ENCODE measurements at places on chromosomes 1 and 21.

GRCh38 chr1:229478852-229479251 is 29.3 kb downstream of the NUP133 start:
- DNase-seq, result no peak

DNA sequence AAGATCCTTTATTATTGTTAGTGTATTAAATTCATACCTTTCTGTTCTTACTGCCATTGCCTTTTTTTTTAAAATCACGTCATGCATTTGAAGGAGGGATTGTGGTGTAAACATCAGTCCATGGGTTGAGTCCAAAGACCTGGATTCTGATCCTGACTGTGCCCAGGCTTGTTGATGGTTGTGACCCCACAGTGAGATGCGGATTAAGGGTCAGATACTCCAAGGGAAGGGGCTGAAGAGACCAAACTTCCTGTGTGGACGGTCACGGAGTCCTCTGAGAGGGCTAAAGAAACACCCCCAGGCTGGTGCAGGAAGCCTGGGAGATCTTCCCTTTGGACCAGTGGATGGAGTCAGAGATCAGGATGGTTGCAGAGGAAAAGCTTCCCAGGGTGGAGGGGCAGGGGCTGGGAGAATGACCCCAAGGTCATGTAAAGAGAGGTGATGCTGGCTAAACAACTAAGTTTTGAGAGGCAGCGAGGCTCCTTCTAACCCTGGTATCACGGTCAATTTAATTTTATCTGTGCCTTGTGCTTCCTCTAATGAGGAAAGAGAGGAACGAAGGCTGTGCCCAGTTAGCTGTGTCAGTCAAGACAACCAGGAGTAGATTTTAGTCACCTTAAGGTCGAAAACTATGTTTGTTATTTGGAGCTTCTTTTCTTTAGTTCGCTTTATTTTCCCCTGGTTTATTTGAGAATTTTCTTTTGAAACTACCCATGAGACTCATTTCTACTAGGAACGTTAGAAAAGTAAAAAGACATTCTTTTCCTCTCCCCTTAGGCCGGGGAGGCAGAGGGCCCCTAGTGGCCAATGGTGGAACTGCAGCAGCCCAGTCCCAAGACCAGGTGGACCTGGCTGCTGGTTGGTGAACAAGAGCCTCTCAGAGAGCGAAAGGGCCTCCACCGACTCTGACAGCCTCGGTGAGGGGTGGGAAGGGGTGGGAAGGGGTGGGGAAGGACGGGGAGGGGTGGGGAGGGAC is 8.7 kb upstream of the GPR161 start:
- DNase-seq, result peak; percentile 70

GRCh38 chr1:150273311-150273710 is 721 bp downstream of the C1orf54 start:
- DNase-seq, result no peak

DNA sequence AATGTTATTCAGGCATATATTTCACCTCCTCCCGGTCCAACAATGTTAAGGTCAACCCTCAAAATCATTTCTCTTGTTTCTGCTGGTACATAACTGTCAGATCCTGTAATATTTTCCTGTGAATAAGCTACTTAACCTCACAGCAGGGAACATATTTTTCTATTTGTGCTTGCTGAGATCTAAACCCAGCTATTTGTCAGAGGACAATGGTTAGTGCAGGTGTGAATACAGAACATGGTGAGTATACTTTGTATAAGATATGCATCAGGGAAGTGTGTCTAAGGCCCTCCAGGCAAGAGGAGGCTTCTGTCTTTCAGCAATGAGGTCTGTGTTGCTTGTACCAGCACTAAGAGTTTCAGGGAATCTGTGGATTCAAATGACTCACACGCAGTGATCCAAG is 970.6 kb downstream of the NCAM2 start:
- no peak for DNase-seq

- no peak for DNase-seq
Observed at GRCh38 chr1:219514728-219515127, 98.2 kb downstream of the ZC3H11B start.

DNA sequence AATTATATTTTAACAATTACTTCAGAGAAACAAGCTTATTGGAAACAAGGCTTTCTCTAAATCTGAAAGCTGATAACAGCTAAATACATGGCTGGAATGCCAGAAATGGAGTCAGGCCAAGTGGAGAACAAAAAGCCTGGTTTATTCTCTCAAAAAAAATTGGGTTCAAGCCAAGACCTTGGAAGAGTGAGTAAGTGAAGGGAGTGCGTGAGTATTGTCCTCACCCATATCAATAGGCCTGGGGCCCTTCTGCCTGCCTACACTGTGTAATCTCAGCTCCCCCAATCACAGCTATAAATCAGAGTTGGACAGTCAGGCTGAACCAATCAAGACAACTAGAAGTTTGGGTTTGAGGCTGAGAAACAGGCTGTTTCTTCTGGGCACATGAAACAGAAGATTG is 7.4 kb downstream of the KYAT3 start:
- DNase-seq, result no peak

- no peak for DNase-seq
Observed at GRCh38 chr1:41153750-41154274, 88.3 kb downstream of the SCMH1 start.

- no peak for DNase-seq
Observed at GRCh38 chr1:147808025-147808424, 47.6 kb upstream of the GJA5 start.

DNA sequence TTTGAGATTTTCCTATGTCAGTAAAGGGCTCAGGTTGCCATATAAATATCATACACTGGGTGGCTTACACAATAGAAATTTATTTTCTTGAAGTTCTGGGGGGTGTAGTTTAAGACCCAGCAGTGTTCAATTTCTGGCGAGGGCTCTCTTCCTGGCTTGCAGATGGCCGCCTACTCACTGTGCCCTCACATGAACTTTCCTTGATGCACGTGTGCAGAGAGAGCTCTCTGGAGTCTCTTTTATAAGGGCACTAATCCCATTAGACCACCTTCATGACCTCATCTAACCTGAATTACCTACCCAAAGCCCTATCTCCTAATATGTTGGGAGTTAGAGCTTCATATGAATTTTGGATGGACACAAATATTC is 21.1 kb downstream of the TMEM51 start:
- no peak for DNase-seq

GRCh38 chr1:7695497-7696117 is 75.5 kb upstream of the VAMP3 start:
- DNase-seq, result no peak

GRCh38 chr1:9654051-9654833 is 2.7 kb downstream of the PIK3CD start:
- DNase-seq, result no peak

DNA sequence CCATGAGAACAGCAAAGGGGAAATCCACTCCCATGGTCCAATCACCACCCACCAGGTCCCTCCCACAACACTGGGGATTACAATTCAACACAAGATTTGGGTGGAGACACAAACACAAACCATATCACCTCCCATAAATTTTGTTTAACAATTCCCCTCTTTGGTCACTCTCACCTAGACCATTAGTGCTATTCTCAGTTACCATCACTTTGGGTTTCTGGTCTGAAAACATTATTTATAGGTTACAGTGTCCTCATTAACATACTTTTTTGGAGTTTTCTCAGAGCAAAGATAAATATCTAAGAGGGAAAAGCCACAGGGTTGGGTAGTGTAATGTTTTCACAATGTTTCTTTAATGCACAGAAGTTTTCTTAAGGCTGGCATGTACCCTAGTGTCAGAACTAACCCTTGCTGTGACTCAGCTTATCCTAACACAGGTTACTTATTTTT is 47.7 kb upstream of the DNAH14 start:
- no peak for DNase-seq

- DNase-seq, result no peak
Observed at GRCh38 chr1:2583331-2583791, 3.2 kb upstream of the PRXL2B start.

DNA sequence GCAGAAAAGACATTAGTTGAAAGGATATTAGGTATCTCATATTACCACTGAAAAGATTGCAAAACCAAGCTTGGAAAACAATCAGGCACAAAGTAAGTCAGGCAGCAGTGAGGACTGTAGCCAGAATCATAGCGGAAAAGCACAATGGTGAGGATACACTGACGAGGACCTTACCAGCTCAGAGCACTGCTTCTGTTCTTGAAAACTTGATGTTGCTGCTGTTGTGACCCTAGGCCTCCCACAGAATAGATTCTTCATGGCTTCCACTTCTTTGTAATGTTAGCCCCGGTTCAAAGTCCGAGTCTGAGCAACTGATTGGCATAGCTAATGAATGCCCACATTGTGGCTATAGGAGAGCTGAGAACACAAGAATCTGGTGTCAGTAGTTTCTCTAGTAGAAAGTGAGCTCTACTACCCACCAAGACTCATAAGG is 45.2 kb upstream of the LRRC8C start:
- no peak for DNase-seq

DNA sequence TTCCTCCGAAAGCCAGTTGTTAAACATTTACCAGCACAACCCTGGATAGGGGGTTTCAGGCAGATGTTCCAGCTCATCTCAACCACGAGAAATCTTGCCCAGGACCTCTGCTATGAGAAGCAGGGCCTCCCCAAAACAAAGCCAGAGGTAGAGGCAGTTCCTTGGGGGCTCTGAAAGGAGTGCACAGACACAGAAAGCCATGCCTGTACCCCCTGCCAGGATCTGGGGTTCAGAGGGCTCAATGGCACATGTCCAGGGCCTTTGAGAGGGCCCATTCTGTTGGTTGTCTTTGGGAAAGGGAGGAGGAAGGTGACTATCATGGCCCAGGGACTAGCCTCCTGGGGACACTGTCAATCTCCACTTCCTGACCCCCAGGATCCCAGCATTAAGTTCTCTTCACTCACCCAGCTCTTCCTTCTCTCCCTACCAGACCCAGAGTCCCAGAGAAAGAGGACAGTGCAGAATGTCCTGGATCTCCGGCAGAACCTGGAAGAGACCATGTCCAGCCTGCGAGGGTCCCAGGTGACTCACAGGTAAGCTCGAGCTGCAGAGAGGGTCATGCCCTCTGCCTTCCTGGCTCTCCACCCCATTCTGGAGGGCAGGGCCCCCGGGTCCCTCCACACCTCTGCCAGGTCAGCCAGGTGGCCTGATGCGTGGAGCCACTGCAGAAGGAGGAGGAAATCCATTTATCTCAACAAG is 116.4 kb upstream of the IPO9 start:
- DNase-seq, result no peak

GRCh38 chr1:226987623-226988333 is 47.7 kb downstream of the COQ8A start:
- no peak for DNase-seq

DNA sequence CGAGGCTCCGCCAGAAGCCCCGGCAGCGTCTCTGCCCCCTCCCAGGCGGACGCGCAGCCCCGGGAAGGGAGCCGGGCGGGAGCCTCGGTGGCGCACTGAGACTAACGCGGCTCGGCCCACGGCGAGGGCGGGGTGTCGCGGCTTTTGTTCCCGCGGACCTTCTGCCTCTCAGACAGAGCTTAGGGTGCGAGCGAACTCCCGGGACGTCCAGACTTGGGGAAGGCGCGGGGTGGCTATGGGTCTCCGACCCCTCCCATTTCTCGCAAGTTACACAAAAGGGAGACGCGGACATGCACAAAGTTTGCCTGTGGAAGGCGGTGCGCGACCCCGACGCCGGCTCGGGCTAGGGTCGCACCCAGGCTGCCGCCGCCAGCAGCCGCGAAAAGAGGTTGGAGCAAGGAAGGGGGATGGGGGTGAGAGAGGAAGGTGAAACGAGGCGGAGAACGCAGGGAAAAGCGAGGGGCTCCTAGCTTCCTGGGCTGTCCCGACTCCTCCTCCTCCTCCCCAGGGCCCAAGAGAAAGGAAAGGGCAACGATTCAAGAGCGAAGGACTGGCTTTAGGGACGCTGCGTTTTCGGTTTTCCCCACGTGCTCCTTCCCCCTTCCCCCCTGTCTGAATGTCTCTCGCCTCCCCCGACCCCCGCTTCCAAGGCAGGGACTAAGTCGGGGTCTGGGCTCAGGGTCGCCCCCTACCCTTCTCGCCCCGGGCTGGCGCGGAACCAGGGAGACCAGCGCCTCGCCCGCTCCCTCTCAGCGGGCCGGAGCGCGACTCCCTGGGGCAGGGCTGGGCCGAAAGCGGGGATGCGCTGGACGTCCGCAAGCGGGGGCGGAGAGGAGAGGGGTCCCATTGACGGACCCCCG is 729 bp downstream of the APP start:
- peak; percentile 16 for DNase-seq

- no peak for DNase-seq
Observed at GRCh38 chr1:166988974-166989515, at the start of gene MAEL. TSS of gene MAEL (plus strand) at chr1:166989280. CDS start at chr1:166989353, 73 bp downstream.

DNA sequence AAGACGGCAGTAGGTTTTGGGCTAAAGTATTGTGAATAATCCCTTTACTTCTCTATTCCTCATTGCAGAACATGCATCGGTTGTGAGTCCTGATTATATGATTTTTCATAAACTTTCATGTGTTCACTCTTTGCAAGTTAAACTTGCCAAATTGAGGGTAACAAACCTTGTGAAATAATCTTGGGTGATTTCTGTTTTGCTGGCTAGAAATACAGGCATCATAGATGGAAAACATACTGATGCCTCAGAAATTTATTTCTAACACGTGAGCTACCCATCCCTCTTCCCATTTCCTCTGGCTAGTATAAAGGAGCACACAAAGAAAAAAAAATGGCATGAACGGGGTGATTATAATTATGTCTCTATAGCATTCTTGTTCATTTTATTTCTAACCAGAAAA is 39.6 kb downstream of the RGS5 start:
- no peak for DNase-seq

DNA sequence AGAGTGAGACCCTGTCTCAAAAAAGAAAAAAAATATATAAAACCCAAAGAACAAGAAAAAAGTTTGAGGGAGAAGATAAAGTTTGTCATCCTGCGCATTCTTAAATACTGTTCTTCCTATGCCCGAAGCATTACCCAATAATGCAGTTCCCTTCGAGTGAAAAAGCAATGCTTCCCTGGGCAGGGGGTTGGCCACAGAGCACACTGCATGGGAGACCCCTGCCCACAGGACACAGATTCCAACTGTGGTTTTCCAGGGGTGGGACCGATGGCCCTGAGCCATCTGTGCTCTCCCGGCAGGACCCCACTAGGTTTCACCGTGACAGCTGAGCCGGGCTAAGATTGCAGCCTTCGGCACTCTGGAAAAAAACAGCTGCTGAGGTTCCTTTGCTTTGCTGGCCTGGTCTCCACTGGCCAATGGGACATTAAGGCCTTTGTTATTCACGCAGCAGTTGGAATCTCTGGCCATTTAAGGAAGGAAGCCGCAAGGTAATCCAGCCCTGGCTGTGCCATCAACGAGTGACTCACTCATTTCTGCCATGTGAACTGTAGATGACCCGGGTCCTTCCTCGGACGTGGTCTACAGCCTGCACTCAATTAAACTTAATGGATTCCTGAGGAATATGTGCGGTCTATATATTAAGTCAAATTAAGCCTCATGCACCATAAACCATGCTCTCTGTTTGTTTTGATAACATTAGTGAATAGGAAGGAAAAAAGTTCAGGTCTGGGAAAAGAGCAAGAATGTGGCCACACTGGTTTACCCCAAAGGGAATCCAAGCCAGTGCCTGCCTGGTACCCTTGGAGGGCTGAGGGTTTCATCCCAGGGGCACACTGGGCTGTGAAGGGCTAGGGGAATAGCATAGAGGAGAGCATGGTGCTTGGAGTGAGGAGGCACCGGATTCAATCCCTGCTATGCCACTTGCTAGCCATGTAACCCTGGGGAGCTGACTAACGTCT is 163.2 kb downstream of the ZBTB18 start:
- no peak for DNase-seq

- DNase-seq, result no peak
Observed at GRCh38 chr1:193762236-193762635, 575.8 kb upstream of the B3GALT2 start.

- DNase-seq, result no peak
Observed at GRCh38 chr1:222415441-222415840, 132.5 kb downstream of the HHIPL2 start.
